T-helper 17 cell (primary cell): ENCODE measurements at places on chromosomes 7 and 10. TPM values are rescaled to one million over a fixed set of nuclear protein-coding genes. Genes with fewer than 3 reads are reported as not detected.
A peak's percentile ranks its signal among the peaks of the same experiment; 100 is the strongest.

DNA sequence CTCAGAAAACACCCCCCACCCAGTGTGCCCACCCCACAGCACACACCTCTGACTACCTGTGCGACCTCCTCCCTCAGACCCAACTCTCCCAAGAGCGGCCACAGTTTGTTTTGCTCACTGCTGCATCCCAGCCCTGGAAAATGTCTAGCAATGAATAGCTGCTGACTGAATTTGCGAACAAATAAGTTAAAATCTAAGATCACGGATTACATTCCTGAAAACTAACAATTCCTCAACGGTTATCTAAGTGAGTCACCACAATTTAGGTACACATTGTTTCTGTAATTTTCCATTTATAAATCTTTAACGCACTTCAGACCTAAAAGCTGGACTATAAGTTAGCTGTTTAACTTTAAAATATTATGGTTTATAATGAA is 235.2 kb downstream of the ZMYND11 start:
- H3K27me3 ChIP-seq, result no peaks in the 10 kb centered on the region
- no peak for DNase-seq
- H3K36me3 ChIP-seq, result peaks cover 2% of the 10 kb centered on the region
- no peak overlapping the region for H3K4me3 ChIP-seq

GRCh38 chr7:7978860-7979259 is 10.3 kb downstream of the GLCCI1 start:
- no peak for DNase-seq
- H3K4me1 ChIP-seq, result peaks cover 52% of the 10 kb centered on the region
- H3K27ac ChIP-seq, result no peak overlapping the region
- no peak overlapping the region for H3K4me3 ChIP-seq

Gene AKR1E2
- total RNA-seq, result 6.8 TPM

DNA sequence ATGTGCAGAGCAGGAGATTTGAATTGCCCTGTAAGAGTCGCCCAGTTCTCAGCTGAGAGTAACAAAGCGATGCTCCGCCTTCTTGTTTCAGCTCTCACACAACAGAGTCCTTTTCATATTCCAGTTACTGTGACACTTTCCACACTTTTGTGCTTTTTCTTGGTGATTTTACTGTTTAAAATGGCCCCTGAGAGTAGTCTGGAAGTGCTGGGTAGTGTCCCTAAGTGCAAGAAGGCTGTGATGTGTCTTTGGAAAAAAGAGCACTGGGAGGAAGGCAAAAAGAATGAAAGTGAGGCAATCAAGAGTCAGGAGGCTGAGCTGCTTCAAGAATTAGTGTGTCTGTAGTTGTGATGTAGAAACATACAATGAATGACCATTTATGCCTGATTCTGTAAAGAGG is 201.2 kb upstream of the SEMA3E start:
- H3K36me3 ChIP-seq, result no peaks in the 10 kb centered on the region
- H3K27ac ChIP-seq, result no peak overlapping the region
- H3K4me3 ChIP-seq, result no peak overlapping the region
- DNase-seq, result no peak
- H3K27me3 ChIP-seq, result no peaks in the 10 kb centered on the region
- no peaks in the 10 kb centered on the region for H3K4me1 ChIP-seq

DNA sequence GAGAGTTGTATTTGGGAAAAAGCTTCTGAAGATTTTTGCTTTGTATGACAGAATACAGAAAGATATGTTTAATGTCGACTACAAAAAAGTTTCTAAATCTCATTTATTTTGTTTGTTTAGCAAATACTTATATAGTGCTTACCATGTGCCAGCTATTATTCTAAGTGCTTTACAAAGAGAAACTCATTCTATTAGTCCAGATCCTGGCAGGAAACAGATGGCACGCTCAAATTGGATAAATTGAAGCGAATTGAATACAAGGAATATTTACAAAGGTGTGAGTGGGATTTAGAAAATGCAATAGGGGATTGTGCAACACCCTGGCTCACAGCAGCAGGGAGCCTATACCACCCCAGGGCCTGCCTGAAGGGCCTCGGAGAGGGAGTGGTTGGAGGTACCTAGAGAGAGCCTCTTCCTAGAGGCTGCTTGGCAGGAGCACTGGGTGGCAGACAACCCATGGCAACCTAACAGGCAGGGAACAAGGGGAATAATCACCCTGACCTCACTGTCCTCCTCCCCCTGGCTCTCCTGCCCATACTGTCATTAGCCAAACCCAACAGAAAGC is 27.6 kb upstream of the FAM204A start:
- H3K27ac ChIP-seq, result no peak overlapping the region
- H3K4me3 ChIP-seq, result no peak overlapping the region
- no peak for DNase-seq
- peaks cover 41% of the 10 kb centered on the region for H3K27me3 ChIP-seq

Gene CCL24
- not detected for total RNA-seq

DNA sequence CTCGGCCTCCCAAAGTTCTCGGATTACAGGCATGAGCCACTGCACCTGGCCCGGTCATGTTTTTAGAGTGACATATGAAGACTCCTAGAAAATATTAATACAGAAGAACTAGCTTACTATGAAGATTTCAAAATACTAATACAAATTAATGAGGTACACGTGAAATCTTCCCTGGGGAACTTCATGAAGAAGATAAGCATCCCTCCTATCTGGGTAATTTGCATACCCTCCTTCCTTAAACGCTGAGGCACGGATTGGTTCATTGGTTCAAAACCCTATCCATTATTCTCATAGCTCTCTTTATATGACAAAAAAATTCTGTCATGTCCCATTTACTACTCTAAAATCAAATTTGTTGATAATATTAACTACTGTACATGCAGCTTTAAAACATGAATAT is 224.8 kb upstream of the KLF14 start:
- DNase-seq, result no peak
- peaks cover 17% of the 10 kb centered on the region for H3K36me3 ChIP-seq
- no peaks in the 10 kb centered on the region for H3K27me3 ChIP-seq

Gene CABCOCO1
- not detected for total RNA-seq

DNA sequence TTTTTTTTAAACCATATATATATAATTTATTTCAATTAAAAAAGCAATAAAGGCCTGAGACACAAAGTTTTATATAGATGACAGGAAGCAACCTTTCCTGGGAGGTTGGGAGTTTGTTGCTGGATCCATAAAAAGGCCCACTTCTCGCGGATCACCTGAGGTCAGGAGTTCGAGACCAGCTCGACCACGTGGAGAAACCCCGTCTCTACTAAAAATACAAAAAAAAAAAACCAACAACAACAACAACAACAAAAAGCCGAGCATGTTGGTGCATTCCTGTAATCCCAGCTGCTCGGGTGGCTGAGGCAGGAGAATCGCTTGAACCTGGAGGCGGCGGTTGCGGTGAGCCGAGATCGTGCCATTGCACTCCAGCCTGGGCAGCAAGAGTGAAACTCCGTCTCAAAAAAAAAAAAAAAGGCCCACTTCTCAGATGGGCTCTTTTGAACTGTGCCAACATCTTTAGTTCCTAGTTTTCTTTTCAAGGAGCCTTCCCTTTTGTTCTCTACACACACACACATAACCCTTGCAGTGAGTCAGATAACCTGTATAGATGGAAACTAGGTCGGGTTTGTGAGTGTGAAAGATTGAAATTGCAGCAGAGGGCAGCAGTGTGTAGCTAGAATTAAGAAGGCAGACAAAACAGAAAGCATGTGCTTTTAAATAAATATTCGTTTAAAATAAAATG is 1.2 kb upstream of the SMNDC1 start:
- H3K4me3 ChIP-seq, result peak overlapping the region; percentile 94
- peaks cover 6% of the 10 kb centered on the region for H3K36me3 ChIP-seq
- no peaks in the 10 kb centered on the region for H3K27me3 ChIP-seq
- peak overlapping the region; percentile 93 for H3K27ac ChIP-seq
- peak; percentile 32 for DNase-seq

Gene PPIA
- total RNA-seq, result 692 TPM

- H3K36me3 ChIP-seq, result peaks cover 3% of the 10 kb centered on the region
- no peak for DNase-seq
- H3K27ac ChIP-seq, result no peak overlapping the region
- peaks cover 45% of the 10 kb centered on the region for H3K27me3 ChIP-seq
- H3K4me3 ChIP-seq, result no peak overlapping the region
Measured at GRCh38 chr10:103850572-103850895, 4.8 kb downstream of the SH3PXD2A start.
